ENCODE measurements at places on chromosomes 12 and 14. TPM values are rescaled to one million over a fixed set of nuclear protein-coding genes. Genes with fewer than 3 reads are reported as not detected.

The FOXA1 gene
- total RNA-seq, result not detected

The FAM181A gene
- total RNA-seq, result not detected

The KERA gene
- not detected for total RNA-seq

The NRL gene
- 2.4 TPM for total RNA-seq

The NAV3 gene
- total RNA-seq, result not detected

The GPR84 gene
- total RNA-seq, result 2.4 TPM

Data from T-helper 1 cell treated with Interleukin-12 subunit alpha and Interleukin-12 subunit beta and Interleukin-4 antibody, amounts not matched to agents 30 ng/mL and 1 ng/mL, for 36 hours (primary cell).